Hematopoietic multipotent progenitor cell treated with erythropoietin and hydrocortisone succinate and interleukin-3 and kit ligand, for 4 days (in vitro differentiated cells): ENCODE measurements at places on chromosomes 16 and 17.

DNA sequence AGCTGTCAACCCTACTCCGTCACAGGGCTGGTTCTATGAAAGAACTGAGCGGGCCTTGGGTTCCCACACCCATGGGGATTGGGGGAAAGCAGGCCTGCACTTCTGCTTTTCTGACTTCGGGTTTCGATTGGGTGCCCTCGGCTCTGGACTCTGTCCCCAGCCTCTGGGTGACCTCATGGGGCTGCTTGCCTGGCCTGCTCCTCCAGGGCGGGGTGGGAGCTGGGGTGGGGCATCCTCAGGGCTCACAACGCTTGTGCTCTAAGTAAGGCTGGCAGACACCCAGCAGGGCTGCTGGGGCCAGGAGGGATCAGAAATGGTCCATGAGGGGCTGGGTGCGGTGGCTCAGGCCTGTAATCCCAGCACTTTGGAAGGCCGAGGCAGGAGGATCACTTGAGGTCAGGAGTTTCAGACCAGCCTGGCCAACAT lies 19.2 kb downstream of the ARHGAP27 start:
- peak; percentile 62 for DNase-seq

DNA sequence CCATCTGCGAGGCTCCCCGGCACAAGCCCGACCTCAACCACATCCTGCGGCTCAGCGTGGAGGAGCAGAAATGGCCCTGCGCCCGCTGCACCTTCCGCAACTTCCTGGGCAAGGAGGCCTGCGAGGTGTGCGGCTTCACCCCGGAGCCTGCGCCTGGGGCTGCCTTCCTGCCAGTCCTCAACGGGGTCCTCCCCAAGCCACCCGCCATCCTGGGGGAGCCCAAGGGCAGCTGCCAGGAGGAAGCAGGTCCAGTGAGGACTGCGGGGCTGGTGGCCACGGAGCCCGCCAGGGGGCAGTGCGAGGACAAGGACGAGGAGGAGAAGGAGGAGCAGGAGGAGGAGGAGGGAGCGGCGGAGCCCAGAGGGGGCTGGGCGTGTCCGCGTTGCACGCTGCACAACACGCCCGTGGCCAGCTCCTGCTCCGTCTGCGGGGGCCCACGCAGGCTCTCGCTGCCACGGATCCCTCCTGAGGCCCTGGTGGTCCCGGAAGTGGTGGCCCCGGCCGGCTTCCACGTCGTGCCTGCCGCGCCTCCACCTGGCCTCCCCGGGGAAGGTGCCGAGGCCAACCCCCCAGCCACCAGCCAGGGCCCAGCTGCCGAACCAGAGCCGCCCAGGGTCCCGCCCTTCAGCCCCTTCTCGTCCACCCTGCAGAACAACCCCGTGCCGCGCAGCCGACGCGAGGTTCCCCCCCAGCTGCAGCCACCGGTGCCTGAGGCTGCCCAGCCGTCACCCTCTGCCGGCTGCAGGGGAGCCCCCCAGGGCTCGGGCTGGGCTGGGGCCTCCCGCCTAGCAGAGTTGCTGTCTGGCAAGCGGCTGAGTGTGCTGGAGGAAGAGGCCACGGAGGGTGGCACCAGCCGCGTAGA lies 13.1 kb upstream of the PRR35 start:
- peak; percentile 72 for DNase-seq

DNA sequence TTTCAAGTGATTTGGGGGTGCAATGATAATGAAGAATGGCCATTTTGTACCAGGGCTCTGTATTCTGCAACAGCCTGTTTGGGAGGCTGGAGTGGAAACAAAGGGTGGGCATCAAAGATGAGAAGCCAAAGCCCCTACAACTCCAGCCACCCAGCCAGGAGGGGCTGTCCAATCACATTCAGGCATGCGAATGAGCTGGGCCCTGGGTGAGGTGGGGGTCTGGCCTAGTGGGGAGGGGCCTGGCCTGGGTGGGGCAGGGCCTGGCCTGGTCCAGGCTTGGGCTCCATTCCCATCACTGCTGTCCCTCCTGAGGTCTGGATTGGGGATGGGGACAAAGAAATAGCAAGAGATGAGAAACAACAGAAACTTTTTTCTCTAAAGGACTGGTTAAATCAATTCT lies 6.4 kb downstream of the AOC3 start:
- no peak for DNase-seq

GRCh38 chr16:70714581-70715054 lies 28.8 kb upstream of the MTSS2 start:
- peak; percentile 28 for DNase-seq

GRCh38 chr17:67216578-67217320 lies 28.2 kb downstream of the HELZ start:
- DNase-seq: no peak

DNA sequence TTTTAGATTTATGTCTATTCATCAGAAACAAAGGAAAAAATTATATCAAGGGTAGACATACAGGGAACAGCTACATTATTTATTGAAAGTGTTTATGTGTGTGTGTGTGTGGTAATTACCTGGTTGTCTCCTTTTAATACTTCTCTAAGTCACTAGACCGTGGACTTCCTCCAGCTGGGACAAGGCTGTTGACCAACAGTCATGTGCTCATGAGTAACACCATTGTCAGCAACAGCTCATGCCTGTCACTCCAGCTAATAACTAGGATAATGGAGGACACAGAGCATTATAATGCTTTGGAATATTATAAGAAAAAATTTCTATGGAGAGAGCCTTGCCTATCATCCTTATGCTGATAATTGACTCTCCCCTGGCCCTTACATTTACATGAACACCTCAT lies 125.3 kb upstream of the SALL1 start:
- DNase-seq: no peak

- DNase-seq: no peak
Measured at GRCh38 chr16:9867176-9867575, 315.1 kb downstream of the GRIN2A start.

DNA sequence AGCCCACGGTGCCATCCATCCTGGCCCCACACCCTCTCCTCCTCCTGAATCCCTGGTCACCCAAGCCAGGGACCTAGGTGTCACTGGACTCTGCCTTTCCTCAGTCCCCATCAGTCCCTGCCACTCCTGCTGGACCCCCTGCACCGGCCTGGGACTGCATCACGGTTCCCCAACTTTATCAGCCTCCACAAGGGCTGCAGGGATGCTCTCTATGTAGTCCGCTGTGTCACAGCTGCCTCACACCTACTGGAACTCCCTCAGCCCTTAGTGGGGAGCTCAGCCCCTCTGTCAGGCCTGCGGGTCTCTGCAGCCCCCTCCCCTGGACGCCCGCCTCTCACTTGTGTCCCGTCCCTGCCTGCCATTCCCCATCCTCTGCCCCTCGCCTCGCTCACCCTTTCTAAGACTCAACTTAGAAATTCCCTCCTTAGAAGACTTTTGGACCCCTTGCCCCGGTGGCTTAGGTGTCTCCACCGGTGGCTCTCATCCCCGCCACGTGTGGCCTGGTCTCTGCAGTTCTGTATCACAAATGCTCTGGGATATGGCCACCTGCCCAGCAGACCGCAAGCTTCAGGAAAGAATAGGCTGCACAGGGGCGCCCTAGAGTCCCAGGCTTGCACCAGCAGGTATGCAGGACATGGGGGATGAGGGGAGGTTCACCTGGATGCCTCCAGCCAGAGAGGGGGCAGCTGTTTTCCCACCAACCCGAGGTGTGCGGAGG lies 62.9 kb downstream of the PRMT7 start:
- DNase-seq: no peak

DNA sequence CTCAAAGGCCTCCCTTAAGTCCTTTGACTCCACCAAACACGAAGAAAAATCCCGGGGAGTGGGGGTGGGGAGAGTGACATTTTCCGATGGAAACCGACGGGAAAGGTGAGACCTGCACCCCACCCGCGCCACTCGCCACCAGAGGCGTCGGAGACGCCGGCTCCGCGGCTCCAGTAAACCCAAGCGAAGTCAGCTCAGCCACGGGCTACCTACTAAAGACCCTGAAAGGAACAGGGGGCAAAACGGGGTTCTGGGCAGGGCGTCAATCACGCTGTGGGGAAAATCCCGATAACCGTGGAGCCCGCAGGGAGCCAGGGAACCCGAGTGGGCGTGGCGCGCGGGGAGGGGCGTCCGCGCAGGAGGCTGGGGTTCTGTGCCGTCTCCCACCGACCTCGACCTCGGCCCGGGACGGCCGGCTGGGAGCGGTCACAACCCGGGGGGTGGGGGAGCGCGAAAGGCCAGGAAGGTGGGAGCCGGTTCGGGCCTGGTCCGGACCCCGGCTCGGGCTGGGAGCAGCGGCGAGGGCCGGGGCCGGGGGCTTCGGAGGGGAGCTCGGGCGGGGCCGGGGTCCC lies 565 bp downstream of the WDR45B start:
- peak; percentile 44 for DNase-seq
